ENCODE measurements at places on chromosomes 5 and 9.

GRCh38 chr5:180007582-180007981 lies 64.0 kb downstream of the RNF130 start:
- no peak for DNase-seq

GRCh38 chr5:10576121-10576789 lies 12.4 kb downstream of the ANKRD33B start:
- DNase-seq: no peak

- no peak for DNase-seq
These were observed 29.8 kb downstream of the OLFM1 start for GRCh38 chr9:135117281-135117680.

DNA sequence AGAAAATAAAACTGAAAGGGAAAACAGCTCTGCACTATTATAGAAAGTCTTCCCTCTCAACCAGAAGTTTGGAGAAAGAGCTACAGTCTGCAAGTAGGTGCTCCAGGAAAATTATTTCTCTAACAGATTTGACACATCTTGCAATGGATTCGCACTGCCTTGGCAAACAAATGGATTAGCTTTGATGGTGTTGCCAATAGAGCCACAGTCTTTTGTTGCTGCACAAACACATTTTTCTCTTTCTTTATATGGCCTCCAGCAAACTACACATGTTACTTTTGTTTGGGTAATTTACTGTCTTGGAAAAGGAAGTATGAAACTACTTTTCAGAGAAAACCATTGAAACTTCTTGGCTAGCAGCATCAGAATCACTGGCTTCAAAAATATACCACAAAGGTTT lies 523.1 kb downstream of the EFNA5 start:
- DNase-seq: no peak

DNA sequence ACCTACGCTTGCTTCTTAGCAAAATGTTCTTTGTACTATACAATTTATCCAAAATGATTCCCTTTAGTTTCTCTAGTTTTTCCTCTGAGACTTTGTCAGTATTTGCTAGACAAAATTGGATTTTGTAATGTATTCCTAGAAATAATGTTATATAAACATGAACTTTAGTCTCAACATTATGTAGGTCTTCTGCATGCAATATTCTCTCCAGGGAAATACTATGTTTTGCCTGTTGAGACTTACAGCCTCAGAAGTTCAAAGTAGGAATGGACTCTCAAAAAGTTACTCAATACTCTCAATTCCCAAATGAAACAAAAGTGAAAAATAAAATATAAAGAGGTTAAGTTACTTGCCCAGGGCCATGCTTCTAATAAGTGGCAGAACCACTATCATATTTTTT lies 24.8 kb upstream of the SMC2 start:
- no peak for DNase-seq

GRCh38 chr5:132064738-132065331 lies 4.4 kb downstream of the IL3 start:
- DNase-seq: peak; percentile 83

GRCh38 chr9:109474170-109474569 lies 23.9 kb downstream of the PTPN3 start:
- DNase-seq: no peak

- no peak for DNase-seq
These were observed 1.3 kb upstream of the ERAP1 start for GRCh38 chr5:96808868-96809558.

- no peak for DNase-seq
These were observed 122.9 kb downstream of the OXCT1 start for GRCh38 chr5:41747301-41747700.

DNA sequence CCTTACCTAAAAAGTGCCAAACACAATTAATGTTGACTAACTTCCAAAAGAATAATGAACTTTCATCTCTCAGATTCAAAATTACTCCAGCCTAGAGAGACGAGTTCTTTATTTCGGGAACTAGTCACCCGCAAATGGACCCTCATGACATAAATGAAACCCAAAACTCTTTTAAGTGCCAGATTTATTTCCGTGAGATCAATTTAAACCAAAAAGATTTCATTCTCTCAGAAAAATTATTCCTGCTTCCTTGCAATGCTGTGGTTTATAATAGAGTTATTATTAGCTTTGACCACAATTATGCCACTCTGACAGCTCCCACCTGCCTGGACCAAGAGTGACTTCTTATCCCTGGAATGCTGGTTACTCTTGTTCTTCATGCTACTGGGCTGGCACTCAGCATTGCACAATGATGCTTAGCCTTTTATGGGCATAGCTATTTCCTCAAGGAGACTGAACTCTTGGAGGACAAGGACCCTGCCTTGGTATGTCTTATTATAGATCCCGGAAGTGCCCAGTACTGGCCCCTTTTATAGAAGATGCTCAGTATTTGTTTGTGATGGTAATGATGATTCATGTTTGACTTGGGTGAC lies 183.5 kb downstream of the SNX18 start:
- DNase-seq: no peak

DNA sequence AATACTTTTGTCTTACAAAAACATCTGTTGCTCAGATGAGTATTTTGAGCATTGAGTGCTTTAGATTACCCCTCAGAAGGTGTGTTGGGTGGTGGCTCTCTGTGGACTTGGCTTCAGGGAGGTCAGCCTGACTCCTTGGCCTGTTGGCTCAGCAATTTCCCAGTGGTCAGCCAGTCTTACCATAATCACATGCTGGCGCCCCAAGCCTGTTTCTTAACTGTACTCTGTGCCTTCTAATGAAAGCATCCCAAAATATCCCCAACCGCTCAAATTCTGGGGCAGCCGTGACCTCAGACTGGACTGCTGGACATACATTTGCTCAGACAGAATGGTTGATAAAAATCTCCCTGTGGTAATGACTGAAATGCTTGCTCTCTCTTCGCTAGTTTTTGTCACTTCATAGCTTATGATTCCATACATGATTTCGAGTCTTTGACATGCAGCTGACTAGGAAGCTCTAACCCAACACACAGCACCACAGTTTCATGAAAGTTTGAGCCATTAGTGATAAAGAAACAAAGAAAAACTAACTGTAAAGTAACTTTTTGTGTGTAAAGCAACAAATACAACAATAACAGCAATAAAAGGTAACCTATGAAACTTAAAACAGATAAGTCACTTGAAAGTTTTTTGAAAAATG lies 562.2 kb upstream of the MEF2C start:
- DNase-seq: no peak

DNA sequence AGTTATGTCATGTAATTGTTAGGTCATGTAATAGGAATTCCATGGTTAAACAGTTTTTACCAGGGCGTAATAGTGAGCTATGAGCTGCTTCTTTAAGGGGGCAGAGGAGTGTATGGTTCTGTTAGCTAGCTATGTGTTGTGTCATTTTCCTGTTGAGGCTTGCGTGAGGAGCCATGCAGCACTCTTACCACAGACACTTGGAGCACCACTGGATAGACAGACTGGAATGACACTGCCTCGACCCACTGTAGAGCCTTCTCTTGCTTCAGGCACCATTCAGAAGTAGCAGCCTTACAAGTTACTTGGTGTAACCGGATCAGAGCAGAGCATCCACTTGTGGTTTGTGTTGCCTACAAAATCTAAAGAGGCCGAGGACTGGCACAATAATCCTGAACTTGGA lies 28.3 kb upstream of the STOM start:
- no peak for DNase-seq

DNA sequence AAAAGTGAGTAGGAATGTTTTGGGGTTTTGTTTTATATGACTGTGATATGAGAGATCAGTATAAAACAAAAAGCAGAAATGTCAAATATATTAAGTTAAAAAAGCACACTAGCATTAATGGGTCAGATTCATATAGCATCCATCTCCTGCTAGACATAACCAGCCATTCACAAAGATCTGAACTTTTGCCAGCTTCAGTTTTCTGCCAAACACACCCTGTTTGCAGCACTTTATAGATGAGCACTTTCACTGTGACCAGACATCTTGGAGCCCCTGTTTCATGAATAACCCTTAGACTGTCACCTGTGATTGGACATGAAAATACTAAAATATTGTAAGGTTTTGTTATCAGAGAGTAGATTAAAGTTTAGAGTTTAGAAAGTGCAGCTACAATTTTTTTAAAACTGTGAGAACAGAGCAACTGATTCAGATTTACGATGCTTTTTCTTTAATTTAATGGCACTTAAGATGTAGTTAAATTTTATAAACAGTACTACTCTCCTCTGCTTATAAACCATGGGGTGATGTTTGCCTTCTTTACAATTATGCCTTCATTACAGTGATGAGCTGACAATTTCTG lies 142.6 kb downstream of the KCTD16 start:
- no peak for DNase-seq

DNA sequence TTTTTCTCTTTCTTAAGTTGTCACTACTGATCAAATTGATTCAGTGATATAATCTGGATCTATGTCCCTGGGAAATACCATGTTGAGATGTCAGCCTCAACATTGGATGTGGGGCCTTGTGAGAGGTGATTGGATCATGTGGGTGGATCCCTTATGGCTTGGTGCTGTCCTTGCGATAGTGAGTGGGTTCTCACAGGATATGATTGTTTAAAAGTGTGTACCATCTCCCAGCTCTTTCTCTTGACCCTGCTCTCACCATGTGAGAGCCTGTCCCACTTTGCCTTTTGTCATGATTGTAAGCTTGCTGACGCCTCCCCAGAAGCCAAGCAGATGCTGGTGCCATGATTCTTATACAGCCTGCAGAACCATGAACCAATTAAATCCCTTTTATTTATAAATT lies 68.6 kb downstream of the ST8SIA4 start:
- DNase-seq: no peak

DNA sequence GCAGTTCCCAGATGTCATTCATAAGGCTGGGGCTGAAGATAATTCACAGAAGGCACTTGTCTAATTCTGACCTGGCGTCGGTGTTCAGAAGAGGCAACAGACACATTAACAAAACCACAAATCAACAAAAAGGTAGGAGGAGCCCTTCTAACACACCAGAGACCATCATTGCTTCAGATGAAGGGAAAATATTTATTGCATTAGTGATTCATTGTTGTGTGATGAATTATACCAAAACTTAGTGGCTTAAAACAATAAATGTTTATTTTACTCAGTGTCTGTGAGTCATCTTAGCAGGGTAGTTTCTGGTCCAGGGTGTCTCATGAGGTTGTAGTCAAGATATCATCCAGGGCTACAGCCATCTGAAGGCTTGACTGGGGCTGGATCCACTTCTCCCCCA lies 91.3 kb upstream of the KIF2A start:
- DNase-seq: no peak

GRCh38 chr5:97495301-97495700 lies 312.3 kb upstream of the RIOK2 start:
- no peak for DNase-seq

- no peak for DNase-seq
These were observed 384.5 kb downstream of the IRX1 start for GRCh38 chr5:3980156-3980555.

- no peak for DNase-seq
These were observed 697.5 kb upstream of the GRAMD2B start for GRCh38 chr5:125725691-125726090.

DNA sequence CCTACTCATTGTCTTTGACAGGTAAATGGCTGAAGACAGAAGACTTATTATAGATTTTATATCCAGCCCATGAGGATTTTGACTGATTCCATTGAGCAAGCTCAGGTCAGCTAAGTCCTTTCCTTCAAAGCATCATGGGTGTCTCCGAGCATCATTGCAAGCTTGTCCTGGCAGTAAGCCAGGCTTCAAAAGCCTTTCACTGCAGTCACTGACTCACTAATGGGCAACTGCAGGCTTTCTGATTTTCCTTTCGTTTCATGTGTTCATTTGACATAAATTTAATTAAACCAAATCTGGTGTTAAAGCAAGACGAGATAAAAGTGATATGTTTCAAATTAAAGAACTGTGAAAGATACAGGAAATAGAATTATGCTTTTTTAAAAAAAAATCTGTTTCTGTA lies 426.2 kb downstream of the ANXA1 start:
- DNase-seq: no peak
